Regular cardiac myocyte (primary cell): ENCODE measurements at places on chromosomes 4 and X. TPM values are rescaled to one million over a fixed set of nuclear protein-coding genes. Genes with fewer than 3 reads are reported as not detected.

GAB3 gene
- total RNA-seq, result 7.3 and 20.0 TPM in 2 replicates

IL9R gene
- under 0.01 and 0.19 TPM in 2 replicates for total RNA-seq

ZNF711 gene
- 0.28 and 0.38 TPM in 2 replicates for total RNA-seq

PDLIM3 gene
- 54.6 and 322 TPM in 2 replicates for total RNA-seq

CSAG3 gene
- not detected in 2 replicates for total RNA-seq

IQSEC2 gene
- 4.0 and 4.2 TPM in 2 replicates for total RNA-seq

PLCXD1 gene
- 7.9 and 24.9 TPM in 2 replicates for total RNA-seq

UGT2B10 gene
- total RNA-seq, result not detected in 2 replicates

MSANTD1 gene
- total RNA-seq, result 0.56 and 0.58 TPM in 2 replicates

GRIA3 gene
- total RNA-seq, result 1.9 and 5.4 TPM in 2 replicates

TMPRSS11F gene
- total RNA-seq, result not detected in 2 replicates

CBR4 gene
- total RNA-seq, result 11.7 and 12.4 TPM in 2 replicates

ASB5 gene
- total RNA-seq, result under 0.01 and 6.2 TPM in 2 replicates

SMIM31 gene
- not detected in 2 replicates for total RNA-seq

SSX2 gene
- total RNA-seq, result not detected in 2 replicates

PABPC1L2A gene
- not detected in 2 replicates for total RNA-seq

NPY1R gene
- 0.19 and 1.1 TPM in 2 replicates for total RNA-seq

PPEF2 gene
- 0.19 TPM in 1 of 2 replicates, not detected in the other for total RNA-seq

CLIC2 gene
- under 0.01 and 0.85 TPM in 2 replicates for total RNA-seq

C4orf51 gene
- not detected in 2 replicates for total RNA-seq

GPR78 gene
- under 0.01 and 0.85 TPM in 2 replicates for total RNA-seq

CDKN2AIP gene
- total RNA-seq, result 16.3 and 16.6 TPM in 2 replicates

GNRHR gene
- not detected in 2 replicates for total RNA-seq

MAGEA1 gene
- total RNA-seq, result not detected in 2 replicates

SPANXA2 gene
- not detected in 2 replicates for total RNA-seq

NIPAL1 gene
- total RNA-seq, result 1.4 and 2.9 TPM in 2 replicates

SLC25A14 gene
- 12.4 and 13.8 TPM in 2 replicates for total RNA-seq

ANKRD50 gene
- 40.6 and 52.7 TPM in 2 replicates for total RNA-seq

PRDM8 gene
- 5.4 and 8.8 TPM in 2 replicates for total RNA-seq

SH3D19 gene
- total RNA-seq, result 13.4 and 19.2 TPM in 2 replicates

NAT8L gene
- under 0.01 TPM in 2 replicates for total RNA-seq

KLHL4 gene
- total RNA-seq, result 4.4 and 5.4 TPM in 2 replicates

PFKFB1 gene
- 0.19 TPM in 1 of 2 replicates, not detected in the other for total RNA-seq

ARX gene
- not detected in 2 replicates for total RNA-seq

FABP2 gene
- under 0.01 TPM in 1 of 2 replicates, not detected in the other for total RNA-seq

NPFFR2 gene
- not detected in 2 replicates for total RNA-seq

F11 gene
- total RNA-seq, result not detected in 2 replicates

NUP54 gene
- 61.5 and 65.7 TPM in 2 replicates for total RNA-seq

HOPX gene
- total RNA-seq, result 0.19 and 2.8 TPM in 2 replicates

HMX1 gene
- total RNA-seq, result under 0.01 TPM in 1 of 2 replicates, not detected in the other
